Stimulated activated CD4-positive, alpha-beta T cell treated with anti-CD3 and anti-CD28 coated beads, TNF-alpha, amount 100 ng/mL, for 48 hours (primary cell): ENCODE measurements at places on chromosomes 7 and 10.

DNA sequence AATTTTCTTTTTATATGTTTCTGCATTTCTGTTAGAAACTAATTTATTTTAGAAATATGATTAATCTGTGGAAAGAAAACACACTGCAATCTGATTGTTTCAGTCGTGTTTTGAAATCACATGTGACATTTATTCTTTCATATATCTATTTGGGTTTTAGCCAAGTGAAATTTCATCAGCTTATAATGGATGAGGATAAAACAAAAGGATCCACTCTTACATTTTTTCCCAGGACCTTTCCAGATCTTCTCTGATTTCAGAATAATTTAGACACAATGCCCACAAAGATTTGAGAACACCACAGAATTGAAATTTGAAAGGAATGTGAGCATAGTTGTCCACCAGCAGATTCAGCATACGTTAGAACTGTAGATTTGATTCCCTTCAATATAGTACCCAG lies 29.1 kb downstream of the CBLL1 start:
- no peak for DNase-seq

DNA sequence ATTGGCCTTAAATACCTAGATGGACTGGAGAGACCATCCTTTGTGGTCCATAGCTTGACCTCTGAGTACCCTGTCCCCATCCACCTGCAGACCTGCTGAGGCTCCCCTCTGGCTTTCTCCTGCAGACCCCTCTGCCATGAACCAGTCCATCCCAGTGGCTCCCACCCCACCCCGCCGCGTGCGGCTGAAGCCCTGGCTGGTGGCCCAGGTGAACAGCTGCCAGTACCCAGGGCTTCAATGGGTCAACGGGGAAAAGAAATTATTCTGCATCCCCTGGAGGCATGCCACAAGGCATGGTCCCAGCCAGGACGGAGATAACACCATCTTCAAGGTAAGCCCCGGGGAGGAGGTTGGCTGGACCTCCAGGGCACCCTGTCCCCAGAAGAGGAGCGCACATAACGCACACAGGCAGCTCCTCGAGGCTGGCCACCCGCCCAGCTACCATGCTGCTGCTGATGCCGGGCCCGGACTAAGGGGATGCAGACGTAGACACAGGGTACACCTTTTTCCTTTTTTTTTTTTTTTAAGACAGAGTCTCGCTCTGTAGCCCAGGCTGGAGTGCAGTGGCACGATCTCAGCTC lies 4.3 kb downstream of the IRF5 start:
- no peak for DNase-seq

DNA sequence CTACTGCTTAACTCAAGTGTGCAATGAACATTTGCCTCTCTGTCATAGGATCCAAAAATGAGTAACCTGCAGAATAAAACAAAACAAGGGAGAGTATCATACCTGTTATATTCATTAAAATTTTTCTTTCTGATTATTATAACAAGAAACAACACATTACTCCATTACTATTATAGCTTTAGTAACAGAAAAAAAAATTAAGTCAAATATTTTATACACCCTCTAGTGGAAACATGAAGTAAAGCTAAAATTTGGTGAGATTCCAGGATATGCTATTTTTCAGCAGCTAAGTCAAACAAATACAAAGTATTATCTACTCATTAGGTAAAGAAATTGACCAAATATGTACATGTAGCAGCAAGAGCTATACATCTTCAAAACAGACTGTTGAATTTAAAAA lies 56.3 kb downstream of the PDZD8 start:
- DNase-seq: no peak

DNA sequence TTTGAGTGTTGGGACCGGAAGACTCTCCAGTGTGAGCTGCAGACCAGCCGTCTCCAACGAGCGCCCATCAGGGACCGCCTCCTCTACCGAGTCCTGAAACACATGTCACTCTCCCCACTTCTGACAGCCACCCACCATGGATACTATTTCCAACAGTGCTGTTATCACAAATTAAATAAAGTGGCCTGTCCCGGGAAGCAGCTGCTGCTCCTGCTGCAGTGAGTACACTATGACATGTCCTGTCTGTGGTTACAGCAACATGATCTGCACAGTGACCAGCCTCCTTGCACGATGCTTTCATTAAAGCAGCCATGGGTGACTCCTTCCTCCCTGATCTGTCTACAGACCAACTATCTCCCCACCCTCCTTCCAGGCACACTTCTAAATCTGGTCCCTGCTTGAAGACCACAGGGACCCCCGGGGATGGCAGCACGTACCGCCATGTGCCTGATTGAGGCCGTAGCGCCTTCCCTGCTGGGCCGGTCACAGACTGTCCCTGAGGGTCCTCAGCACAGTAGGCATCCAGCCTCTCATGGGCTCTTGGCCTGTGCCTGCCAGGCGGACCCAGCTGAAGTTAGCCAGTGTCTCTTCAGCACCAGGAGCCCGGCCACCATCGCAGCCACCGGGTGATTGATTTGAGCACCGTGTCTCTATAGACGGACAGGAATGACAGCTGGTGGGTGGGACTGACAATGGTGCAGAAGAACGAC lies 58.8 kb downstream of the TCERG1L start:
- no peak for DNase-seq

DNA sequence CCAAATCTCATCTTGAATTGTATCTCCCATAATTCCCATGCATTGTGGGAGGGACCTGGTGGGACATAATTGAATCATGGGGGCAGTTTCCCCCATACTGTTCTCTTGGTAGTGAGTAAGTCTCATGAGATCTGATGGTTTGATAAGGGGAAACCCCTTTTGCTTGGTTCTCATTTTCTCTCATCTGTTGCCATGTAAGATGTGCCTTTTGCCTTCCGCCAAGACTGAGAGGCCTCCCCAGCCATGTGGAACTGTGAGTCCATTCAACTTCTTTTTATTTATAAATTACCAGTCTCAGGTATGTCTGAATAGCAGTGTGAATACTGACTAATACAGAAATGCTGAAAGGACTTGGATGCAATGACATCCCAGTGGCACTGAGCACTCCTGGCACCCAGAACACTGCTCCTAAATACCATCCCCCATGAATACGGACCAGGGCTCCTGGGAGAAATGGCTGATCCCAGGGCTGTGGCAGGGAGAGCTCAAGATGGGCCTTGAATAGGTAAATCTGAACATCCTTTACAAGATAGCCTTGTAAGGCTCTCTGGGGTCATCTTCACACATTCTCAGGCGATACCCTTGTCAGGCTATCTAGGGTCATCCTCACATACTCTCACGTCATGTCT lies 19.4 kb downstream of the ZFAND2A start:
- DNase-seq: no peak

GRCh38 chr7:157832006-157832405 lies 495.2 kb downstream of the DNAJB6 start:
- no peak for DNase-seq

- DNase-seq: no peak
Observed at GRCh38 chr10:119283818-119284217, 76.4 kb downstream of the GRK5 start.

DNA sequence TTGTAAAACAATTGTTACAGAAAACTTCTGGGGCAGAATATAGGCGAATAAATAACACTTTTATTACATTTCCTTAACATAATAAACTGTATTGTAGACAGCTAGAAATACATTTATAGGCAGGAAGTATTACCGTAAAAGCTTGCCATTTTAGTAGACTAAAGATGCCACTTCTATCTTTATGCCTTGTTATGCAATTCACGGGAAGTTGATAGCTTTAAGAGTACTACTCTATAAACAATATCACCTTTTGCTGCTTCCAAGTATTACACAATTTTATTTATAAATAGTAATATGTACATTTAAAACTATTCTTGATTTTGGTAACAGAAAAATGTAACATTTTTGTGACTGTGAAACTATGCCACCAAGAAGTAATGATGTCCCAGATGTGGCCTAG lies 37.9 kb downstream of the PALS2 start:
- DNase-seq: no peak

GRCh38 chr7:105787793-105788192 lies 88.6 kb downstream of the ATXN7L1 start:
- DNase-seq: no peak

DNA sequence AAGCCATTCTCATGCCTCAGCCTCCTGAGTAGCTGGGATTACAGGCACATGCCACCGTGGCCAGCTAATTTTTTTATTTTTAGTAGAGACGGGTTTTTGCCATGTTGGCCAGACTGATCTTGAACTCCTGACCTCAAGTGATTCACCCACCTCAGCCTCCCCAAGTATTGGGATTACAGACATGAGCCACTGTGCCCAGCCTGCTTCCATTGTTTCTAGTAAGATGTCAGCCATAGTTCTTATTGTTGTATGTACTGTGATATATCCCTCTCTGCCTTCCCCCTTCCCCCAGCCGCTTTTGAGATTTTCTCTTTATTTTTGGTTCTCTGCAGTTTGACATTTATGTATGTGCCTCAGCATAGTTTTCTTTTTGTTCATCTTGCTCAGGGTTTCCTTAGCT lies 87.9 kb upstream of the KLF14 start:
- no peak for DNase-seq

- DNase-seq: no peak
Observed at GRCh38 chr7:112201411-112201810, 4.8 kb downstream of the DOCK4 start.

DNA sequence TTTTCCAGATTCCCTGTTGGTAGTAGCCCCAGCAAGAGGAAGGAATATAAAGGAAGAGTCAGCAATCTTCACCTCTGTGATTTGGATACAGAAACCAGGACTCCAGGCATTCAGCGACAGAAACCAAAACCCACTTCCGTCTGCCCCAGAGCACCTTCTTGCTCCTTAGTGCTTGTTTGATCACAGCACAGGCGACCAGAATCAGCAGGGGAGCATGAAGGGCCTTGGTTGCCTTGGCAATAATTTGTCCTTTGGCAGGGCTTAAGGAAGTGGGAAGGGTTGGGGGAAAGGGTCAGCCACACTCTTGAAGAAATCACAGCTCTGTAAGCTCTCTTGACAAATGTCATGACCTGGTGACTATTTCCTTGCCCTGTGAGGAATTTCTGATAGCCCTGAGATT lies 379.6 kb downstream of the OTUD1 start:
- DNase-seq: no peak

DNA sequence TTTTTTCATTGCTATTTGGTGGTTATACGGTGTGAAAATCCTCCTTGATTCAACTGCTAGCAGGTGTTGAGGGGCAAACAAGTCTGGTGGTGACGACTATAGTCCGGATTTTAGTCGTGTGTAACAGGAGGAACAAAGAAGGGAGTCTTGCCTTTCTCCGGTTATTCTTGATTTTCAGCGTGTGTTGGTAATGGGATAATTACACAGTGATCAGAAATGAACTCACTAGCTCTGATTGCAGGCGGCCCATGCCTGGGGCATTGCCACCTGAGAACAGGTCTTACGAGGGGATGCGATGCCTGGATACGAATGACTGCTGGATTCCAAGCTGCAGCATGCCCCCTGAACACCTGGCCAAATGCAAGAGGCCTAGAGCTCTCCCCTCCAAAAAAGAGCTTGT lies 72.8 kb downstream of the CAMK1D start:
- DNase-seq: no peak

DNA sequence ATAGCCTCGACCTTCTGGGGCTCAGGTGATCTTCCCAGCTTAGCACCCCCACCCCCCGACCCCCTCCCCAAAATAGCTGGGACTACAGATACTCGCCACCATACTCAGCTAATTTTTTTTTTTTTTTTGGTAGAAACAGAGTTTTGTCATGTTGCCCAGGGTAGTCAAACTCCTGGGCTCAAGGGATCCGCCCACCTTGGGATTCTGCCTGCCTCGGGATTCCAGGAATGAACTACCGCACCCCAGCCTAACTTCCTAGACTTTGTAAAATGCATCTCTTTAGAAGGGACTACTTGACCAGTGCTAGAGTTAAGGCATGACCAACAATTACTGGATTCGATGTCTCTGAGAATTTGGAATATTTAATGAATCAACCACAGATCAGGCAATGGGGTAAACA lies 85.9 kb downstream of the MDFIC start:
- DNase-seq: no peak

DNA sequence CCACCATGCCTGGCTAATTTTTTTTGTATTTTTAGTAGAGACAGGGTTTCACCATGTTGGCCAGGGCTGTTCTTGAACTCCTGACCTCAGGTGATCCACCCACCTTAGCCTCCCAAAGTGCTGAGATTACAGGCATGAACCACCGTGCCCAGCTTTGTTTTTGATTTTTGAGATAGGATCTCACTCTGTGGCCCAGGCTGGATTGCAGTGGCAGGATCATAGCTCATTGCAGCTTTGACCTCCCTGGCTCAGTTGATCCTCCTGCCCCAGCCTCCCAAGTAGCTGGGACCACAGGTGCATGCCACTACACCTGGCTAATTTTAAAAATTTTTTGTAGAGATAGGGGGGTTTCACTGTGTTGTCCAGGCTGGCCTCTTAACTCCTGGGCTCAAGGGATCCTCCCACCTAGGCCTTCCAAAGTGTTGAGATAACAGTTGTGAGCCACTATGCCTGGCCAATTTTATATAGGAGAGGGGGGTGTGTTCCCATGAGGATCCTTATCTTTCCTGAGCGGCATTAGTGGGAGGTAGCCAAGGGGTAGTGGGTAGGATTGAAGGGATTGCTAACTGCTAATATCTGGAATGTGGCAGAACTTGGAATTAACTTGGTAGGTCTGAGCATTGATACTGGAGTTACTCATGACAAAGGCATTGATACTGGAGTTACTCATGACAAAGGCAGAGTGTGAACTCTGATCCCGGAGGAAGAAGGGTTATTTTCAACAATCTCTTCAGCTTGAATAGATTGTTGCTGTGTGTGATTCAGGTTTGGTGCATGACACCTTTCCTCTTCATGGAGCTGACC lies 1.0 kb upstream of the NOLC1 start:
- DNase-seq: no peak

DNA sequence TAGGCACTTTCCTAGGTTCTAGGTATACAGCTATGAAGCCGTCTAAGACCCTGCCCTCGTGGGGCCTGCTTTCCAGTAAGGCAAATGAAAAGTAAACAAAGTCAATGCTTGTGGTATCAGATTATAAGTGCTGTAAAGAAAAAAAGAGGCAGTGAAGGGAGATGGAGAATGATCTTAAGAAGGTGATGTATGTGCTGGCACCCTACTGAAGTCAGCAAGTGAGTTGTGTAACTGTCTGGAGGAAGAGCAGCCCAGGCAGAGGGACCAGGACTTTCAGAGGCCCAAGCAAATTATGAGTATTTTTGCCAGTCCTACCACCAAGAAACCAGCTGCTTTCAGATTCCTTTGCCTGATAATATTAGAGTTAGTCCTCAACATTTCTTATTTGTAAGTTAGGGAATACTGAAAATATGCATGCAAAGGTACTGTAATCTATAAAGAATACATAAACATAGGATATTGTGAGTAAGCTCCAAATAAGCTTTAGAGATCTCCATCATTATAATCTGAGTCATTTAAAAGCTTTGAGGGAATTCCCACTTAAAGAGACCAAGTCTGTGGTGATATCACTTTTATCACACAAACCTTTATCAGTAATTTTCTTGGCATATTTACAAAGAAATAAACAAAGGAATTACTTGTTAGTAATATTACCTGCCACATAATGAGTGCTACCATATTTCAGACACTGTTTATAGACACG lies 329.2 kb upstream of the LRGUK start:
- DNase-seq: no peak
